ENCODE measurements at places on chromosomes 3 and 15.

DNA sequence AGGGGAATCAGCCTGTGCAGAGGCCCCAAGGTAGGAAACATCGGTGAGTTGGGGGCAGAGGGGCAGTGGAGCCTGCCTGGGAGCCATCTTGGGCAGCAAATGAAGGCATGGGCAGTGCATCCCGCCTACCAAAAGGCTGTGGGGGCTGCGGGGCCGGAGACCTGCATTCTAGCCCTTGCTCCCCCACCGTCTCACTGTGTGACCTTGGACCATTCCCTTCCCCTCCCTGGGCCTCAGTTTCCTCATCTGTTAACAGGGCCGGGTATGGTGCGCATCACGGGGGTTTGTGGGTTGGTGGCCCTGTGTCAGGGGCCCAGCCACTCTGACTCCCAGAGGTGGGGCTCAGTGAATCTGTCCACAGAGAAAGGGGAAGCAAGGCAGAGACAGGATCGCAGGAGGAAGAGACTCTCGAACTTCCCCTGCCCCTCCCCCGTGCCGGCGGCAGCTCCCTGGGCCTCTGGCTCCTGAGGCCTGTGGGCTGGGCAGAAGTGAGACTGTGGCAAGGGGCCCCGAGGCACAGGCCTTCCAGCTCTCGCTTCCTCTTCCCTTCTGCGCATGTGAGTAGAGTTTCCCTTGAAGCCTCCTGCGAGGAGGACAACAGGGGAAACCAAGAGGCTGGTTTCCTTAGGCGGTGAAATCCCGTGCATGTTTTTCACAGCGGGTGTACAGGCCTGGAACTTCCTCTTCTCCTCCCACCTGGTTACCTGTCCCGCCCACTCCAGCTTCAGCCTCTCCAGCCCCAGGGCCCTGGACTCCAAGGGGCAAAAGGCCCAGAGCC is 42.9 kb downstream of the IDH2 start:
- peak; percentile 54 for DNase-seq

DNA sequence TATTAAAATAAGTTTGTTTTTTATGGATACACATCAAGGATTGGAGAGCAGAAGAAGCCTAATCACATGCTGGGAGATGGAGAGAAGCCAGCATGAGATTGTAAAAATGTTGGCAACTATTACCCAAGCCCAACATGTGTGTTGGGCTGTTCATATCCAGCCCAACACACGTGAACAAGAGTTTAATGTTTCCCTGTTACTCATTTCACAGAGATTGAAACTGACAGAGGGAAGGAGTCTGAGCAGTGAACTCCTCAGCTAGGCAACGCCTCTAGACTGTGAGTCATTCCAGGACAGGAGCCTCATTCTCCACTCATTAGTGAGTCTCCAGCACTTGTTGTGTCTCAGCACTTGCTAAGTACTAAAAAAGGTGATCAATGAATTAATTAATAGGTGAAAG is 43.2 kb upstream of the CMSS1 start:
- DNase-seq: no peak

GRCh38 chr3:66396888-66397287 is 103.9 kb downstream of the LRIG1 start:
- no peak for DNase-seq

GRCh38 chr15:38069511-38070011 is 135.1 kb downstream of the TMCO5A start:
- DNase-seq: no peak

- no peak for DNase-seq
Observed at GRCh38 chr3:12392101-12392878, 92.0 kb upstream of the TSEN2 start.

DNA sequence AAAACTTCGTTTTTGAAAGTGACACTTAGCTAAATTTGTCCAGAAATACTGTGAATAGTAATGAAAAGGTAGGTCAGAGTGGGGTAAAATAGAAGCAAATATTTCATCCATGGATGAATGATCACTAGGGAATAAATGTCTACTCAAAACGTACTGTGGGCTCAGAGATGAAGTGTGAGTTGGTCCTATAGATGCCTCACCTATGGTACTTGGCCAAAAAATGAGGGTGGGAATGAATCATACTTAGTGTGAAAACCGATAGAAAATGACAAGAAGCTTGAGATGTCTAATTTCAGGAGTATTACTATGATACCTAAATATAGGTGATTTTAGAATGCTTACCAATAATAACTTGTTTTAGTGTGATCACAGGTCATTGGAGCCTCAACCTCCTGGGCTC is 155.9 kb downstream of the GMNC start:
- no peak for DNase-seq

All from esophagus squamous epithelium (tissue), 5 donors.